ENCODE measurements at places on chromosomes 6 and 20. TPM values are rescaled to one million over a fixed set of nuclear protein-coding genes. Genes with fewer than 3 reads are reported as not detected.

DNA sequence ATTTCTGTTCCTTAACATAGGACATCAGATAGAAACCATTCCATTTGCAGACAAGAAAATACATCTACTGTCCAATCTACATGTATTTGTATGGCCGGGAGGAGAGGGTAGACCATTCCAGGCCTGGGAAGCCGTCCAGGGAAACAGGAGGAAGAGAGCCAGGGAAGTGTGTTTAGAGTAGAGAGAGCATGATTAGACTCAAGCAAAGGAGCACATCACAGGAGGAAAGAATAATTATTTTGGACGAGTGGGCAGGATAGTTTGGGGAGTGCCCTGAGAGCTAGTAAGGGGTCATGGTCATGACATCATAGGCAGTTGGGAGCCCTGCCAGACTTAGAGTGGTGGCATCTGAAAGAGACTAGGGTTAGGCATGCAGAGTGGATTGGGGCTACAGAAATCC lies 250.0 kb downstream of the HIVEP2 start:
- no peak for DNase-seq
- no peak overlapping the region for H3K4me3 ChIP-seq
- no peaks in the 10 kb centered on the region for H3K36me3 ChIP-seq
- no peaks in the 10 kb centered on the region for H3K27me3 ChIP-seq

RNF144B gene
- polyA plus RNA-seq: 24.1 TPM

DNA sequence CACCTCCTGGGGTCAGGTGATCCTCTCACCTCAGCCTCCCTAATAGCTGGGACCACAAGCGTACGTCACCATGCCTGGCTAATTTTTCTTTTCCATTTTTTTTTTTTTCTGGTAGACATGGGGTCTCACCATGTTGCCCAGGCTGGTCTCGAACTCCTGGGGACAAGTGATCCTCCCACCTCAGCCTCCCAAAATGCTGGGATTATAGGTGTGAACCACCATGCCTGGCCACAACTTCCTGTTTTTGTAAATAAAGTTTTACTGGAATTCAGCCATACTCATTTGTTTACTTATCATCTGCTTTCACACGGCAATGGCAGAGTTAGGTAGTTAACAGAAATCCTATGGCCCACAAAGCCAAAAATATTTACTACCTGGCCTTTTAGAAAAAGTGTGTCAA lies 7.8 kb upstream of the RUNX2 start:
- H3K27ac ChIP-seq: no peak overlapping the region
- no peak for DNase-seq
- H3K27me3 ChIP-seq: no peaks in the 10 kb centered on the region
- H3K4me3 ChIP-seq: no peak overlapping the region
- no peaks in the 10 kb centered on the region for H3K36me3 ChIP-seq
- H3K4me1 ChIP-seq: no peaks in the 10 kb centered on the region

DNA sequence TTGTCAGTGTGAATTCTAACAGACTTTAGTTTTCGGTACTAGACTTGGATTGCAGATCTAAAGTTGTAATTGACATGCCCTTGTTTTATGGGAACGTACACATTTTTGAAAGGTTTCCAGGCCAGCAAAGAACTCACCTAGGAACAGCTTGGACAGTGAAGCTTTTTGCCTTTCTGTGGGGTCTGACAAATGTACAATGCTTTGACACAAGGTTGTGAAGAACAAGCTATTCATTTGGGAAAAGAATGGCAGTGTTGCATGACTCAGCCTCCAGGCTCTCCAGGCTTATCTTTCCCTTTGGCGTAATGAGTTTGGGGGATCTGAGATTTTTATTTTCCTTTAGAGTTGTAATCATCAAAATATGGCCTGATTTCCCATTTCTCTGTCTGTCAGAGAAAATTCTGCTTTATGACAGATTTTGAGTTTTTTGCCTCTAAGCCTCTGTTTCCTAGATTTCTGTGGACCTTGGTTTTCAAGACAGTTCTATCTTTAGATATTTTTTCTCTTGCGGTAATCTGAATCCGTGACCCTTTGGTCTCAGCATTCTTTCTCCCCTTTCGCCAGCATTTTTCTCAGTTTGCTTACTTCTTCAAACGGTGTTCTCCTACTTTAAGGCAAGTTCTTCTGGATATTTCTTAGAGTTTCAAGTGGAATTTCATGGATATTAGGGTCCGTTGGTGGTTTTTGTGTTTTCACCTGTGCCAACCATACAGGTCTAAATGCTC lies 221.0 kb downstream of the ADGB start:
- no peak for DNase-seq
- no peaks in the 10 kb centered on the region for H3K36me3 ChIP-seq
- no peak overlapping the region for H3K4me3 ChIP-seq
- no peaks in the 10 kb centered on the region for H3K27me3 ChIP-seq

- H3K4me3 ChIP-seq: no peak overlapping the region
- no peaks in the 10 kb centered on the region for H3K36me3 ChIP-seq
- H3K4me1 ChIP-seq: peaks cover 4% of the 10 kb centered on the region
- DNase-seq: no peak
Measured at GRCh38 chr20:25859649-25860530, 163.2 kb upstream of the ZNF337 start.

GTSF1L gene
- 0.75 TPM for polyA plus RNA-seq

DNA sequence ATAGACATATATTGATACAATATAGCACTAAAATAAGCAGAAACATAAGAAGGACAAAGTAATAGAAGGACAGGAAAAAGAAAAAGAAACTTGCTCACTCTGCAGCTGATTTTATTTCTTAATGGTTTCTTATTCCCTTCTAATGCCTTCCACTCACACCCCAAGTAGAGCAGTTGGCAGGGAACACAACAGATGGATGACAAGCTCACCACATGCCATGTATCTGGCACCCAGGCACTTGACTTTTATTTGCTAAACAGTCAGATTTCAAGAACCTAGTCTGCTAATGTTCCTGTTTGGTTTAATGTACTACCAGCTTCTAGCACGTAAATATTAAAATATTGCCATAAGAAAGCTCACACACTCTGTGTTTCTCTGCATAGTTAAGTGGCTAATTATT lies 87.1 kb downstream of the COL19A1 start:
- H3K27me3 ChIP-seq: no peaks in the 10 kb centered on the region
- DNase-seq: no peak
- H3K36me3 ChIP-seq: no peaks in the 10 kb centered on the region
- H3K4me1 ChIP-seq: no peaks in the 10 kb centered on the region

Data from thymus (tissue), 14 donors.